ENCODE measurements at places on chromosomes 6 and 20.

GRCh38 chr6:170028629-170029345 is 262.1 kb downstream of the DLL1 start:
- DNase-seq: no peak

- no peak for DNase-seq
These were observed 29.6 kb downstream of the PAK5 start for GRCh38 chr20:9809271-9809670.

GRCh38 chr20:31710423-31711108 is 12.1 kb downstream of the BCL2L1 start:
- no peak for DNase-seq

- peak; percentile 51 for DNase-seq
These were observed 505 bp upstream of the WRNIP1 start for GRCh38 chr6:2764610-2765165.

DNA sequence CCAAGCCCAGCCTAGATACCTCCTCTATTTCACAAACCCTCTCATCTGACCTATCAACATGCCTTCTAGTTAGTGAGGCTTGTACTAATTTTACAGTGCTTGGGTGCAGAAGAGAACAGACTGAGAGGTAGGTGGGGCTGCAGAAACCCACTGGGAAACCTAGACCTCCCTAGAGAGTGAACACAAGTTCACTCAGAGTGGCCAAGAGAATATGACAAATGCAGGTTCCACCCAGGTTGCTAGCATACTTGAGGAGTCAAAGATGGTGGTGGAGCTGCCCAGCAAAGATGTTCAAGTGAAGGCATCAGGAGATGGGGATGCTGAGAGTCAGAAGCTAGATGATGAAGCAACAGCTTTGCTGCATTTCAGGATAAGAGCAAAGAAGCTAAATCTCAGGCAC is 337.0 kb downstream of the PTPRT start:
- no peak for DNase-seq

DNA sequence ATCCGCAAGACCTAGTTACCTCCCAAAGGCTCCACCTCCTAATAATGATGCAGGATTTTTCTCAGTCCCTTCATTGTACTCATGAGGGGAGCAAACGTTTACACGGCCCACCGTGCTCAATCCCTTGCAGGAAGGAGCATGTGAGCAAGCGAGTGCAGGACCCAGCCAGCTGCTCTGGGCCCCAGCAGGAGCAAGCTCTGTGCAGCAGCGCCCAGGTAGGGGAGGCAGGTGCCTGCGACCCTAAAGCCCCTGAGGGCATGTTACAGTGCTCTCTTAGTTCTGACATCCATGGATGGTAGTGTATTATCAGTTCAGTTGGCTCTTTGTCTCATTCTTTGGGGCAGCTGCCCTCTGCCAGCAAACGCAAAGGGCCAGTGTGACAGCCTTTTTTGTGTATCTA is 143.4 kb downstream of the TBXT start:
- no peak for DNase-seq

GRCh38 chr6:120869397-120869796 is 464.9 kb downstream of the TBC1D32 start:
- DNase-seq: no peak

- DNase-seq: no peak
These were observed 252.6 kb downstream of the MYLK4 start for GRCh38 chr6:2497922-2498623.

GRCh38 chr6:16822529-16822928 is 61.3 kb upstream of the ATXN1 start:
- DNase-seq: no peak

GRCh38 chr6:151096255-151096612 is 143.5 kb upstream of the AKAP12 start:
- DNase-seq: no peak

DNA sequence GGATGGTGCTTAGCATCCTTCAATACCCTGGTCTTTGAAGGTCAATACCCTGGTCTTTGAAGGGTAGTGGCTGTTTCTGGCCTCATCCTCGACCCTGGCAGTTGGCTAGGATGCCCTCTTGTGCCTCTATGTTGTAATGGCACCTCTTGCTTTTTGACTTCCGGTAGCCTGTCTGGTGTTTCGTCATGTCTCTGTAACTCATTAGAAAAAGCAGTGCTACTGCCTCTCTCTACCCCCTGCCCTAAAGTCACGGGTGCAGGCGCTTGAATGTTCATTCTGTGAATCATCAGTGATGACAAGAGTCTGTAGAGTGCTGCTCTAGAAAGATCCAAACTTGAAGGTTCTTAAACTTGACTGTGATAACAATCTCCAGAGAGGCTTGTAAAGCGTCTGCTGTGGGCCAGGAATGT is 28.3 kb downstream of the RSPO4 start:
- DNase-seq: peak; percentile 16

DNA sequence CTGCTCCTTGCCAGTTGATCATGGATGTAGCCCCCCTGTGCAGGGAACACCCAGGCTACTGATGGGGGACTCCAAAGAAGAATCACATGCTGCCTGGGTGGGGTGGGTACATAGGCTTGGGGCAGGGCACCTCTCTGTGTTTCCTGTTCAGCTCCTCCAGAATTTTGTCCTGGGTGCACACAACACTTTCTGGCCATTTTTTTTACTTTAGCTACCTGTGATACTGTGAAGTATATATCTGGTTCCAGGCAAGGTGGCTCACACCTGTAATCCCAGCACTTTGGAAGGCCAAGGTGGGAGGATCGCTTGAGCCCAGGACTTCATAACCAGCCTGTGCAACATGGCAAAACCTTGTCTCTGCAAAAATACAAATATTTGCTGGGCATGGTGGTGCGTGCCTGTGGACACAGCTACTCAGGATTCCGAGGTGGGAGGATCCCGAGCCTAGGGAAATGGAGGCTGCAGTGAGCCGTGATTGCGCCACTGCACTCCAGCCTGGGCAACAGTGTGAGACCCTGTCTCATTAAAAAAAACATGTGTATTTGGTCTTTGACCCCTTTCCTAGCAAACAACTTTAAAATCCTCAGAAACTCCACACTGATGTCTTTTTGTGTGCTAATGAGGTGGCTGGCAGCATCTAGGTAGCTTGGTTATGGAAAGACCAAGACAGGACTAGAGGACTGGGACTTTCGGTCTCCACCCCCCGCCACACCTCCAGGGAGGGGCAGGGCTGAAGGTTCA is 14.1 kb downstream of the SLC4A11 start:
- no peak for DNase-seq

- DNase-seq: no peak
These were observed 22.8 kb downstream of the SRSF3 start for GRCh38 chr6:36616893-36617521.

DNA sequence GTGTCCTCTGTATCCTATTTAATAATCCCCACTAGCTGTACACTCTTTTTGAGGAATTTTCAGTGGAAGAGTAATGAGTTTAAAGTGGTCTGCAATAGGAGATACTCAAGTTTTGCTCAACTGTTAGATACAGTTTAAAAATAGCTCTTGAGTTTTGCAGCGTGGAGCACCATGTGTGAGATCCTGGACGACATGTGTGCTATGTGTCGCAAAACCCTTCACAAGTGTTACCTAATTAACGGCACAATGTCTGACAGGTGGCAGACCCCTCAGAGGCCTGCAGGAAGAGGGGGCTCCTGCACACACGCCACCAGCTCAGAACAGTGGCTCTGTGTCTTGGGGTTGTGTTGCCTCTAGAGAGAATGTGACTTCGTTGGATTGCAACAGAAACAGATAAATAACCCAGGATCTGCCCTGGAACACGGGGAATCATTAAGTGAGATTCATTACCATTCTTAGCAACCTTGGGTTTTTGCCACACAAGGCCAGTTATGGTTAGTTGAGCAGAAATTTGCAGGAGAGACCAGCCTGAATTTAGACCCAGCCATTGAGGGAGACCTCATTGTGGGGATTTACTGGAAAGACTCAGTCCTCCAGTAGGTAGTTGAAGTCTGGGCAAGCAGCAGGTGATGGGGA is 73.8 kb downstream of the SASH1 start:
- DNase-seq: no peak

DNA sequence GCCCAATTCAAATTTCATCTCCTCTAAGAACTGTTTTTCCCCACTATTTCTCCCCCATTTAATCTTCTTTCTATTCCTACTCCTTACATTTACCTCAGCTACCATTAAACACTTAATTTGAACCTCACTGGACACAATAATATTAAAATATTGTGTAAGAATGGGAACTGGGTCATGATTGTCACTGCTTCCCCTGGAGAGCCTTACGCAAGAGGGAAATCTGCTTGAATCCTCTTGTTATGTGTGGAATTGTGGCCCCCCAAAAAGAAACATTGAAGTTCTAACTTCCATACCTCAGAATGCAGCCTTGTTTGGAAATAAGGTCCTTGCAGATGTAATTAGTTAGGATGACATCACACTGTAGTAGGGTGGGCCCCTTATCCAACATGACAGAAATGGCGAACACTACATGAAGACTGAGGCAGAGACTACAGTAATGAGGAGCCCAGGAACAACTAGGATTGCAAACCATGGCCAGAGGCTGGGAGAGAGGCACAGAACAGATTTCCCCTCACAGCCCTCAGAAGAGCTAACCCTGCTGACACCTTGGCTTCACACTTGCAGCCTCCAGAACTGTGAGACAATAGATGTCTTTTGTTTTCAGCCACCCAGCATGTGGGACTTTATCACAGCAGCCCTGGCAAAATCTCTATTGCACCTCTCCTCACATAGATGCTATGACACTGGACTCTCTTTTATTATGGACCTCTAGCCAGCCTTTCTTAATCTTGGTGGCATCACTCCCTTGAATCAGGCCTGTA is 29.9 kb downstream of the HIVEP2 start:
- peak; percentile 48 for DNase-seq

- no peak for DNase-seq
These were observed 23.0 kb downstream of the PYGB start for GRCh38 chr20:25270829-25271251.

DNA sequence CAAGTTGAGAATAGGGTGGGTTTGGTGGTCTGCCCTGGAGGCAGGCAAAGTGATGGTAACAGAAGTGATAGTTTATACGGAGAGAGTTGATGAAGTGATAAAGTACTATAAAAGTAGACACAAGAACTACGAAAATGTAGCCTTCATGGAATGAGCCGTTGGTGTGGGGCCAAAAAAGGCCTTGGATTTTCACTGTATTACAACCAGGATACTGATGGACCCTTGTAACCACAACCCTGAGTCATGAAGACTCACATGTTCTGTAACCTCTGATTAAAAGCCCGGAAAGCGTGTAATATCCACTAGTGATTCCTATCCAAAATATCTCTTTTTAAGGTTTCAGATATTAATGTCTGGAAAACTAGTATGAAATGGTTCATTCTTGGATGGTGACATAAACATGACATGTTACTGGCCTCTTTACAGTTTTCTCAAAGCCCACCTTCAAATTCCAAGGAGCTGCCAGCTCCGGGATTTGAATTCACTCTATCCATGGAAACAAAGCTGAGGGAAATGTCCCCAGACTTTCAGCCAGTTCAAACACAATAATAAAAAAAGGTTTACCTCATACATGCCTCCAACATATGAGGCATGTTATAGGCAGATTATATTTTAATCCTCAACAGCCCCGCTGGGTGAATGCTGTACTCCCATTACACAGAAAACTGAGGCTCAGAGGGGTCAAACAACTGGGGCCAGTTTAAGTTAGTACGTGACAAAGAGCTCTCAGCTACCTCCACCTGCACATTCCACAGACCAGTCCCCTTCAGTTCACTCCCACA is 55.4 kb downstream of the MRPL14 start:
- no peak for DNase-seq

- DNase-seq: no peak
These were observed 406.7 kb downstream of the CD83 start for GRCh38 chr6:14524319-14524718.

DNA sequence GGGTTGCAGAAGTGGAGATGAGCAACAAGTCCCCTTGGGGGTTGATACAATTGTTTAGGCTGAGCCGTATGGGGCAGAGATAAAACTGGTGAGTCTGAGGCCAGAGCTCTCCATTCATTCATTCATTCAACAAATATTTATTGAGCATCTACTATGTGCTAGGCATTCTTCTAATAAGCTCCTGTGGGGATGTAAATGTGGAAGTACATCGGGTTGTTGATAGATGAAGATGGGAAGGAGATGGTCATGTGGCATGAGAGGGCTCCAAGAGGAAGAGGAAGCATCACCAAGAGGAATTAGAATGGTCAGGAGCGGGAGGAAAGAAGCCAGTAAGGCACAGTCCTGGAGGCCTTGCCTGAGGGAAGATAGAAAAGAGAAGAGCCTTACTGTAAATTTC is 98.7 kb upstream of the MLN start:
- DNase-seq: no peak

GRCh38 chr6:52904562-52905279 is 4.8 kb downstream of the GSTA3 start:
- no peak for DNase-seq

DNA sequence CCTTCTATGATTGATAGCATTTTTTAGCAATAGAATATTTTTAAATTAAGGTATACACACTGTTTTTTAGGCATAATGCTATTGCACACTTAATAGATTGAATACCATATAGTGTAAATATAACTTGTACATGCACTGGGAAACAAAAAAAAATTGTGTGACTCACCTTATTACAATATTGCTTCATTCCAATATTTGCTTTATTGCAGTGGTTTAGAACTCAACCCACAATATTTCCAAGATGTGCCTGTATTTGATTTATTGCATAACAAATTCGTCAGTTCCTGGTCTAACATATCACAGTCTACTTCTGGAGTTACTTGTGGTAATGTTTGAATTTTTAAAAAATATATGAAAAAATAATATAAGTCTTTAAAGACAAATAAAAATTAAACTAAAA is 41.9 kb upstream of the DEFB112 start:
- DNase-seq: no peak

- DNase-seq: no peak
These were observed 43.8 kb downstream of the PTCHD4 start for GRCh38 chr6:48067148-48067712.

GRCh38 chr6:6859105-6859504 is 248.7 kb upstream of the RREB1 start:
- DNase-seq: no peak

- DNase-seq: no peak
These were observed 371.8 kb downstream of the BTBD3 start for GRCh38 chr20:12289465-12289864.

DNA sequence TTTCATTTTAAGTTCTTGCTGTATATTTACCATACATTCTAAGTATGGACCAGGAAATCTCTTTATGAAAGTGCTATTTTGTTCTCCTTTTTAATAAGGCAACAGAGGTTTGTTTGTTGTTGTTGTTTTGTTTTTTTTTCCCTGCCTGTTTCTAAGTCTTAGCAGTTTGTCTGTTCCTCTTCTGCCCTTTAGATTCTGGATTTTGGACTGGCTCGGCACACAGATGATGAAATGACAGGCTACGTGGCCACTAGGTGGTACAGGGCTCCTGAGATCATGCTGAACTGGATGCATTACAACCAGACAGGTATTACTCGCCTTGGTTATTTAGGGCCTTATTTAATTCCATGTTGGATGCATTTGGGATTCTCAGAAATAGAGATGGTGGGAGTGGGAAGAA is 48.0 kb downstream of the MAPK14 start:
- no peak for DNase-seq

Measured in effector memory CD8-positive, alpha-beta T cell (primary cell).